ENCODE measurements at places on chromosomes 13 and 19. TPM values are rescaled to one million over a fixed set of nuclear protein-coding genes. Genes with fewer than 3 reads are reported as not detected.

Gene N4BP2L1
- 10.3 TPM for total RNA-seq

Gene OR4F17
- not detected for total RNA-seq

Gene ACTN4
- 1,019 TPM for total RNA-seq

Gene C13orf42
- not detected for total RNA-seq

Gene TLE6
- 3.8 TPM for total RNA-seq

Gene CDC42EP5
- 444 TPM for total RNA-seq

Gene ZNF610
- total RNA-seq, result 0.84 TPM

Gene CATSPERD
- total RNA-seq, result not detected

Gene KANK3
- 1.7 TPM for total RNA-seq

Gene ZNF880
- 8.3 TPM for total RNA-seq

Gene PDX1
- total RNA-seq, result 0.54 TPM

Gene PTGER1
- 0.35 TPM for total RNA-seq

Gene SCGB2B2
- 0.42 TPM for total RNA-seq

Gene S1PR5
- not detected for total RNA-seq

Gene IRGC
- total RNA-seq, result not detected

Gene TPM4
- total RNA-seq, result 388 TPM

Gene SHISA2
- 0.24 TPM for total RNA-seq

Gene PPP1R37
- 28.2 TPM for total RNA-seq

Gene FCER2
- 1.3 TPM for total RNA-seq

Gene UBE2S
- total RNA-seq, result 147 TPM

Gene PRTN3
- total RNA-seq, result not detected

Gene TNNI3
- total RNA-seq, result 0.64 TPM

Gene EVI5L
- total RNA-seq, result 10.6 TPM

Gene AMER2
- 0.08 TPM for total RNA-seq

Gene ZNF677
- 7.1 TPM for total RNA-seq

Gene KCNN1
- total RNA-seq, result not detected

Gene DACH1
- 5.2 TPM for total RNA-seq

Gene ALOX5AP
- total RNA-seq, result 5.0 TPM

Gene SIAH3
- total RNA-seq, result not detected

Gene CYP2A6
- not detected for total RNA-seq

Gene DHX34
- total RNA-seq, result 17.8 TPM

Gene GSX1
- total RNA-seq, result not detected

Gene VMAC
- 4.7 TPM for total RNA-seq

Gene FAAP24
- total RNA-seq, result 5.2 TPM

Gene CYP4F8
- total RNA-seq, result not detected

Gene CLIP3
- total RNA-seq, result 3.4 TPM

Gene PALM3
- 0.37 TPM for total RNA-seq

Gene P2RY11
- total RNA-seq, result 7.6 TPM

Gene TEX29
- 0.52 TPM for total RNA-seq

Gene SYCN
- 2.1 TPM for total RNA-seq

Measured in colonic mucosa (tissue), 4 donors.